H4 (cell line): ENCODE measurements at places on chromosomes 1 and 21. TPM values are rescaled to one million over a fixed set of nuclear protein-coding genes. Genes with fewer than 3 reads are reported as not detected.

GRCh38 chr1:12141163-12141850 lies 25.5 kb upstream of the TNFRSF1B start:
- no peak for DNase-seq

DNA sequence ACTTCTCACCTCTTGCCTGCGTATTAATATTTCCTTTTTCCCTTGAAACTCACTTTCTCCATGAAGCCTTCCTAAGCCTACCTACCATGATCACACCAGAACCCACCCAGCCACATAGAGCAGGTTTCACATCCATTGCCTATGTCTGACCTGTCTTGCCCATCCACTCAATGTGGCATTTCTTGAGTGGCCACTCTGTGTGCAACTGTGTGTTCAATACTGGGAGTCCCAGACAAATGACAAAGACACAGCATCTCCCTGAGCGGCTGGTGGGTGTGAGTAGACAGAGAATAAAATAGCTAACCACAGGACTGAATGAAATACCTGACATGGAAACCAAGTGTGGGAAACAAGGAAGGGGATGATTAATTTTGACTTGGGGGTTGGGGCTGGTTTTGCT lies 3.1 kb downstream of the PTGFRN start:
- no peak for DNase-seq

DNA sequence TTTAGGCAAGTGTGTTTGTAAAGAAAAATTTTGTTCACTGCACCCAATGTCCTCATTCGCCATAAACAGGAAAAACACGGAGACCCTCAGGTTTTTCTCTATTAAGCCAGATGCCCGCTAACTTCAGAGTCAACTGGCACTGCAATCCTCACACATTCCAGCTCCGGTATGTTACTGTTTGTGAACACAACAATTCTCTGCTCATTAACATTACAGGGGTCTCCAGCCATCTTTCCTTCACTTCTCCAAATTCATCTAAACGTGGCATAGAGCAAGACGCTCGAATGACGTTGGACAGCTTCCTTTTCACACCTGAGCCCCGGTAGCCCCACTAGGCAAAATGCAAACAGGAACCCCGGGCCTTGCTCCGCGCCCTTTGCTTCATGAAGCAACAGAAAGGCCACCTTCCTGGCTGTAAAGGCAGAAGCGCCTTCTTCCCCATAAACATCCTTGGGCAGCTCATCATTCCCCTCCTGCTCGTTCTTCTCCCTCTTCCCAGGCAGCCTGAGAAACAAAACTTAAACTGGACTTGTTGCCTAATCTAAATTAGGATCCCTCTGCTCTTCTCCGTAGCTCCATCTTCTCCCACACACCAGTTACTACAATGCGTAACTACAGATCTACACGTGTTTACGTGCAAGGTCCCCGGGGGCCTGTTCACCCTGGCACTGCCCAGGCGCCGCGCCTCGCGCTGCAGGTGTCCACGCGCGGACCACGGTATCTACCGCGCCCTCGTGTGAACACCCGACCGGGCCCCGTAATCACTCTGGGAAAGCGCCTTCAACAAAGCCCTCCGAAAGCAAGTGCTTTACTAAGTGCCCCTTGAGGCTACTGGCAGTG lies 1.2 kb downstream of the LBR start:
- no peak for DNase-seq

DNA sequence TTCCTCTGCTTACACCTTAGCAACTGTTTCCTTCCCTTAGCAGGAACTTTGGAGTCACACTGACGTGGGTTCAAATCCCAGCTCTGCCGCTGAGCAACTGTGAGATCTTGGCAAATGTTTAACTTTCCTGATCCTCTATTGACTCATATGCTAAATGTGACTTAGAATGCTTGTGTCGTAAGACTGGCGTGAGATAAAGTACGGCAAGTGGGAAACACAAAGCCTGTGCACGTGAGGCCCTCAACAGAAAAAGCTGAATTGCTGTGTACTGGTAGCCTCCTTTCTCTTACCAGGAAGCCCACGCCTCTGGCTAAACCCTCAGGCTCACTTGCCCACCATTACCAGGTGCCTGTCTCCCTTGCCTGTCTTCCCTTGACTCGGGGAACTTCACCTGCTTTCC lies 135.4 kb upstream of the TNR start:
- DNase-seq: no peak

DNA sequence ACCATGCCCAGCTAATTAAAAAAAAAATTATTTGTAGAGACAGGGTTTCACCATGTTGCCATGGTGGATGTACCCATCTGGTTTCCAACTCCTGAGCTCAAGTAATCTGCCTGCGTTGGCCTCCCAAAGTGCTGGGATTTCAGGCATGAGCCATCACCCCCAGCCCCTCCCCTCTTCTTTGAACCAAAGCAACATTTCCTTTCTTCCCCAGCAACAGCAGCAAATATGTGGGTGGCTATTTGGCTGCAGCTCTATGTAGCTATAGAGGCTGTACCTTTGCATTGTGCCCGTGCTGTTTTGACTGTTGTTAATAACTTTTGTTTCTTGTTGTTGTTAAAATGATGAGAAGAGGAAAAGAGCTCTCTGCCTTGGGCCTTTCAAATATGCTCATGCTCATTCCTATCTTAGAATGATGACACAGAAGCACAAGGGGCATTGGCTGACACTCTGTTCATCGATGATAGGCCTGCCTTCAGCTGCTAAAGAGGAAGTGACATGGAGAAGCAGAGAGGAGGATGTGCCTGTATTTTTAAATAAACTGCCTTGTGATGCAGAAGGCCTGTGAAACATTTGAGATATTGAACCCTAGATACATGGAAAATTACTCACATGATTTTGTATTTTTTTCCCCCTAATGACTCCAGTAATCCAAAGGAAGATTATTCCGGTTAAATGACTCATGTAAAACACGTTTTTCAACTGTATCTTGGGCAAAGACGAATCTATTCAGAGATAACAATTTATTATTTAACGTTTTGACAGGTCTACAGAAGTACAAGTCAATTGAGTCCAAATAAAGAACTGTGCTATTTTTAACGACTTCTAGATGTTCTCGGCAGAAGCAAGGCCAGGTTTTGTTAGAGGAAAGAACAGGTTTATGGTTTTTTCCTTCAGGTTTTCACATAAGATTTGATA lies 20.5 kb upstream of the XPR1 start:
- no peak for DNase-seq

DNA sequence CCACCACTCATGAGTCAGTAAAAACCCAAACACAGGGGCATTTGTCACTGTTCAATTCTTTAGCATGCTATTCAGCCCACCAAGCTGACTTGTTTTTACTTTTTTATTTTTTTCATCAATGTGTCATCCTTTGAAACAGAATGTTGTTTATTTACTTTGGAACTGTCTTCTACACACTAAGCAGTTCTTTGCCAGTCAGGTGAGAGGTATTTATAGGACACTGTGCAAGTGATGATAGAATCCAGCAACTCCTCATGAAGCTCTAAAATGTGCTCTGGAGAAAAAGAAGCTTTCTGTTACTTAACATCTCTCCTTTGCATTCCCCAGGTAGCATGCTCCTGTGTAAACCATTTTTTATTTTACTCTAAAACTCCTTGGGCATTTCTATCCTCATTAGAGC lies 582.0 kb upstream of the TMPRSS15 start:
- no peak for DNase-seq

DNA sequence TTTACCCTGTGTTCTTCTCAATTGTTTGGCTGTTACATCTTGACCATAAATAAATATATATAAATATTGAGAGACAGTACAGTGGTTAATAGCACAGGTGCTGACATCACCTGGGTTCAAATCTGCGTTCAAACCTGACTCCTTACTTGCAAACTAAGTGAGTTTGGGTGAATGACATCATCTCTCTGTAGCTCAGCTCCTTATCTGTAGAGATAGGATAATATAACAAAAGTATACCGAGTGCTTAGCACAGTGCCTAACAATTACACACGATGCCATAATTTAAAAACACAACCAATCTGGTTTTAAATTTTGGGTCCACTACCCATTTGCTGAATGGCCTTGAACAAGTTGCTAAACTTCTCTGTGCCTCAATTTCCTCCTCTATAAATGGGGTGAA lies 86.6 kb downstream of the RRAGC start:
- DNase-seq: no peak

DNA sequence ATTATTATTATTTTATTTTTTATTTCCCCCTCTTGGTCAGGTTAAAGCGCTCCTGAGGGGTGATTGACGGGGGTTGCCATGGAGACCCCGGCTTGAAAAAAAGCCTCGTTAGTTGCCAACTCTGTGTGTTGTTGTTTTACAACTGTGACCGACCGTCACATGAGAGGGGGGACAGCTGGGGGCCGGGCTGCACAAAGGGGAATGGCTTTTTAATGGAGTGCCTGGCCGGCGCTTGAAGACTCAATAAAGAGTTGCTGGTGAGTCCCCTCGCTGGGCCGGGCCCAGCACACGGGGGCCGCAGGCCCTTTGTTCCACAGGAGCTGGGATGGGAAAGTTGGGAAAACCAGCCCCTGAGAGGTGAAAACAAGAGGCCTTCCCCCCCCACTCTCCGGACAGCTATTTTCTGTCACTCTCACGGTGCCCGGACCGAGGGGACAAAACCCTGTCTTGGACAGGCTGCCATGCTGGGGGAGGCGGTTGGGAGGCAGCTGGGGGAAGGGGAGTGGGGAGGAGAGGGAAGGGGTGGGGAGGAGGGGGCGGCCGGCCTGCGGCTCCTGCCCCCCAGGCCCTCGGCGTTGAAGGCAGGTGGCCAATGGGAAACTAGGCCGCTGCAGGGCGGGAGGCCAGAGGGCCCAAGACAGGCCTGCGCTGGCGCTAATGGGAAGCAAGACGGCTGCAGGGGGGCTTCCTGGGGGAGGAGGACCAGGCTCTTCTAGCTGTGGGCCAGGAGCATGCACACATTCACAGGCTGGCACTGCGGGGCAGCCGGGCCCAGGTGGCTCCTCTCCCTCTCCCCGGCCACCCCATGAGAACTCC lies 67.6 kb downstream of the CASZ1 start:
- no peak for DNase-seq

GRCh38 chr1:155226910-155227260 lies 18.4 kb downstream of the MTX1 start:
- DNase-seq: peak; percentile 52

GRCh38 chr21:26167593-26167992 lies 3.0 kb downstream of the APP start:
- DNase-seq: no peak

The FAM151A gene
- total RNA-seq: not detected in 2 replicates

The GPR25 gene
- total RNA-seq: not detected in 2 replicates

The CD1B gene
- total RNA-seq: not detected in 2 replicates

The CYP4A22 gene
- total RNA-seq: not detected in 2 replicates

The OR2G6 gene
- total RNA-seq: not detected in 2 replicates

The ASCL5 gene
- not detected in 2 replicates for total RNA-seq
